ENCODE measurements at places on chromosomes 1 and 21.

DNA sequence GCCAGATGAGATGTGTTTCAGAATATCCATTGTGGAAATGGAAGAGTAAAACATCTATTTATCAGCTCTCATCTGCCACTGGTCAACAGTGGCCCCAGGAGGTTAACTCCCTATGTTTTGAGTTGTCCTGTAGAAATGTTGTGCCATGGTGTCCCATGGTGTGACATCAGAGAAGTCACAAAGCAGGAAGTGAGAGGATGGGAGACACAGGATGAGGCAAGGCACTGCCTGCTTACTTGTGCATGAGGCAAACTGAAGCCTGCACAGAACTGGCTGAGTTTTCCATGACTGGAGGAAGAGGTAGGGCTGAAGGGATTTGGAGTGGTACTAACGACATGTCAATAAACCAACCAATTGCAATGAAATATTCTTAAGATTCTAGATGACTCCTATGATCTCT lies 131.5 kb upstream of the ZNF644 start:
- DNase-seq, result no peak

GRCh38 chr1:226201029-226201593 lies 14.6 kb upstream of the ACBD3 start:
- no peak for DNase-seq

GRCh38 chr1:212981571-212982328 lies 31.4 kb downstream of the VASH2 start:
- no peak for DNase-seq

DNA sequence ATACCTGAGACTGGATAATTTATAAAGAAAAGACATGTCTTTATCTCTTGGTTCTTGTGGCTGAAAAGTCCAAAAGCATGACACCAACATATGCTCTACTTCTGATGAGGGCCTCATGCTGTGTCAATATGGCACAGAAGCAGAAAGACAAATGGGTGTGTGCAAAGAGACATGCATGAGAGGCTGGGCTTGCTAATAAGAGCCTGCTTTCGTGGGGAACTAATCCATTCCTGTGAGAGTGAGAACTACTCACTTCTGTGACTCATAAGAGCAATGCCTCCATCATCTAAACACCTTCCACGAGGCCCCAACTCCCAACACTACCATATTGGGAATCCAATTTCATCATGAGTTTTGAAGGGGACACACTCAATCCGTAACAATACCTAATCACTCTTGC lies 340.0 kb upstream of the DUSP10 start:
- no peak for DNase-seq

DNA sequence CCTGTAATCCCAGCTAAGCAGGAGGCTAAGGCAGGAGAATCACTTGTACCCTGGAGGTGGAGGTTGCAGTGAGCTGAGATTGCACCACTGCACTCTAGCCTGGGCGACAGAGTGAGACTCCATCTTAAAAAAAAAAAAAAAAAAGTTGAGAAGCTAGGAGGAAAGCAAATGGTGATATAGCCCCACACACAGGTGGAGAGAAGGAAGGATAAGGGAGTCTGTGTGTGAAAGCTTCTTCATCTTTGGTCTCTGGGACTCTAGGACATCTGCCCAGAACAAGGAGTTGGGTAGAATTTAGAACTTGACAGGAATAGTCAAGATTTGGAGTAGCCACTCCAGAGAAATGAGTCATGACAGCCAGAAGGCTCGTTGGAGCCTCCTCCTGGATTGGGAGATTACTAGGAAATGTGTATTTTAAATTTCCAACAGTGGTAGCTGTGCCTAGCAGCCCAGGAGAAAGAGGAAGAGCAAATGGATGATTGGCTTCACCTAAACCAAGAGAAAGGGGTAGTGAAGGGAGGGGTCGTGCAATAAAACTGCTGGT lies 19.9 kb downstream of the NPL start:
- no peak for DNase-seq

- no peak for DNase-seq
These were observed 651 bp upstream of the GABRD start for GRCh38 chr1:2018217-2019171.
